ENCODE measurements at places on chromosomes 3 and 15.

GRCh38 chr3:187946163-187946691 is 201.0 kb upstream of the BCL6 start:
- DNase-seq, result no peak

- peak; percentile 77 for DNase-seq
These were observed 300.0 kb upstream of the TPM1 start for GRCh38 chr15:62742409-62743171.

DNA sequence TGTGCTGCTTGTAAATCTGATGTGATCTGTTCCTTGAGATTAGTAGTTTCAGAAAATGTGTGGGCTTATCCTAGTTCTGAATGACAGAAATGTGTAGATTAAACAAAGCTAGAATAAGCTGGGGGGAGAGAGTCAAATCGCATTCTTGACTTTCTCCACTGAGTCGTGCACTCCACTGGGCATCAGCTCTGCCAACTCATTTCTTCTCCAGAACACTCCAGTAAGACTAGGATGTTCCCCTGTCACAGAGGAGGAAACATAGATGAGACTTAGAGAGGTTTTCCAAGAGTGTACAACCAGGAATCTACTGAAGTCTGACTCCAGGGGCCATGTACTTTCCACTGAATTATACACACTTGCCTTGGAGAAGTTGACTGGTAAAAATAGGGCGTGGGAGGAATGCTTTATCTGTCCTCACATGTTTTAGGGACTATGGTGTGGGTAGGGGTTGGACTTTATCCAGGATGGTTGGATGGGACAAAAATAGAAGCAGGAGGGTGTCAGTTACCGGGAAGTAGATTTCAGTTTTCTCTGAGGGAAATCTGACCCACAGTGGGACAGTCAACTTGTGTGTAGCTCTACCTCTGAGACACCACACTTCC is 298.2 kb downstream of the UBE2E2 start:
- DNase-seq, result no peak

- DNase-seq, result no peak
These were observed 135.7 kb upstream of the IL12A start for GRCh38 chr3:159852821-159853505.

DNA sequence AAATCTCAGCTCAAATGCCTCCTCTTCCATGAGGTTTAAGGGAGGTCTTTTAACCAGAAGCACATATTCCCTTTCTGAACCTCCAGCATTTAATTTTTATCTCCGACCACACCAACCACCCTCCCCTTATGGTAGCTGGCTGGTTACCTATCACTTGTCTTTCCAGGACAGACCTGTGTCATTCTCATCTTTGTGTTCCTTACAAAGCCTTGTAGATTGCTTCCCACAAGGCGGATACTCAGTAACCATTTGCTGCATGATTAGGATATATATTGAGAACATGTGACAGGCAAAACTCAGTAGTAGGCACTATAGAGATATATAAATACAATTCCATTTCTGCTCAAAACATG is 119.5 kb downstream of the RPL22L1 start:
- DNase-seq, result no peak

GRCh38 chr15:40430271-40430805 is 10.4 kb upstream of the BAHD1 start:
- DNase-seq, result no peak
